ENCODE measurements at places on chromosomes 13 and 19.

DNA sequence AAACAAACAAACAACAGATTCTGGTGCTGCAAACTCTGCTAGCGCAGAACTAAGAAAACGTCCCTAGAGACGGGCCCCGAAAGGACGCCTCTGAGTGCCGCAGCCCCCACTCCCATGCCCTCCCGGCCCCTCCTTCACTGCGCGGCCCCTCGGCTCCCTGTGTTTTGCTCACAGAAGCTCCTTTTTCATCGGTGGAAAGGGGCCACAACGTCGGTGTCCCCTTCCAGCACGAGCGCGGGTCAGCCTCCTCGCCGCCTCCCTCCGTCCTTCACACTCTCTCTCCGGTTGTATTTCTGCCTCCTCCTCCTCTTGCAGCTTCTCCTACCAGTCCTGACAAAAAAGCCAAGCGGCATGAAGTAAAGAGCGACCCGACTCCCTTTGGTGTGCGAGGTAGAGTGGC lies 14.8 kb upstream of the F7 start:
- DNase-seq, result no peak

DNA sequence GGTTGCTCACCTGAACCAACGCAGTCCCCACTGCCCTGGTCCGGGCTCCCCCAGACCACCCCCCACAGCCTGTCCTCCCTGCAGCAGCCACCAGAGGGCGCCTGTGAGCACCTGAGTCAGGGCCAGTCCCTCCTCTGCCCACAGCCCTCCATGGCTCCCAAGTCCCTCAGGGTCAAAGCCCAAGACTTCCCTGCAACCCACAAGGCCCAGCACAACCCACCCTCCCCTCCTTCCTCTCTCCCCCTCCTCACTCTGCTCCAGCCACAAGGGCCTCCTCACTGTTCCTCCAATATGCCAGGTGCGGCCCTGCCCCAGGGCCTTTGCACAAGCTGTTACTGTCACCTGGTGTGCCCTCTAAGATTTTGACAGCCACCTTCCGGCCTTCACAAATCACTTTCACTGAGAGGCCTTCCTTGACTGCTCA lies 10.9 kb downstream of the GNA15 start:
- peak; percentile 54 for DNase-seq

- DNase-seq, result no peak
Measured at GRCh38 chr19:56476651-56477428, at the start of gene ZNF667. Gene ZNF667, minus strand, starts transcription at chr19:56477345. Its CDS starts 14,975 bp downstream, at chr19:56462370.

DNA sequence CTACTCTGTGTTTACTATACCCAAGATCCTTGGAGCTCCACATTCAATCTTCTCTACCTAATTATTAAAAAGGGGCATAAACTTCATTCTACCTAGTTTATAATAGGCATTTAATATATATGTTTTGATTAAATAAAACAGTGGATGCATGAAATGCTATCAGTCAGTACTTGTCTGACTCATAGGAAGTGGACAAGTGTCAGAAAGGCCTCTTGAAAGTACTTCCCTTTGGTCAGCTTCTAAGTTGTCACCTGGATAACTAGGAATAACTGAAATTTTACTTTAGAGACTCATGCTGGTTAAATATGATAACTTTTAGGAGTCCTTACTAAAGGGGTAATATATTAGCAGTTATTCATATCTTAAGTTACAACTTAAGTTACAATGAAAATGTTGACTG lies 329.8 kb downstream of the KLF5 start:
- no peak for DNase-seq

DNA sequence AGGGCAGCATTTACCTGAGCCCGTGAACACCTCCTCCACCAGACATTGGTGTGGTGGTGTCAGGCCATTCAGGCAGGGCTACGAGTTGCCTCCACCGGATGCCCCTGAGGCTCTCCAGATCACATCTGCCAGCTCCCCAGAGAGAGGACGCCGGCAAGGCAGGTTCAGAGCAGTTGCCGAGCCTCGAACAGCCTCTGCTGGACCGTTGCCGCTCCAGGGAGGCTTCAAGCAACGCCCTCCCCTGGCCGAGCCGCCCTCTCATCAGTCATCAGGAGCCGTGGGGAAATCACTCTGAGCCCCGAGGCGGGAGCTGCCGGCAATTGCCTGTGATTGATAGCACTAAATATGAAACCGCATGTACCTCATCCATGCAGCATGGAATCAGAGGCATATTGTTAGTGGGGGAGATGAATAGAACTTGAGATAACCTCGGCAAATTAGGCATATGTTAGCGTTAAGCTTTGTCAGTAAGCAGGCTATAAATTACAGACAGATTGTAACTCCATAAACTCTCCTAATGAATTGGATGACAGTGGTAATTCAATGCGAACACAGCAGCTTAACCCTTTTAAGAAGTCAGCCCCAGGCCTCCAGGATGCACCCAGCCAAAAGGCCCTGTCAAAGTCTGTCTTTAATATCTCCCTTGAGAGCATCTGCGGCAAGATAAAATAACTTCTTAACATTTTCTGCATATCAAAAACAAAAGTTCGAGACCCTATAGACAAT lies 29.8 kb upstream of the SPACA7 start:
- no peak for DNase-seq

GRCh38 chr19:32203161-32203560 lies 142.2 kb upstream of the ZNF507 start:
- DNase-seq, result no peak

- DNase-seq, result no peak
Measured at GRCh38 chr19:7953060-7953459, 9.6 kb upstream of the TIMM44 start.

GRCh38 chr19:41745756-41746155 lies 9.6 kb upstream of the CEACAM6 start:
- DNase-seq, result no peak

DNA sequence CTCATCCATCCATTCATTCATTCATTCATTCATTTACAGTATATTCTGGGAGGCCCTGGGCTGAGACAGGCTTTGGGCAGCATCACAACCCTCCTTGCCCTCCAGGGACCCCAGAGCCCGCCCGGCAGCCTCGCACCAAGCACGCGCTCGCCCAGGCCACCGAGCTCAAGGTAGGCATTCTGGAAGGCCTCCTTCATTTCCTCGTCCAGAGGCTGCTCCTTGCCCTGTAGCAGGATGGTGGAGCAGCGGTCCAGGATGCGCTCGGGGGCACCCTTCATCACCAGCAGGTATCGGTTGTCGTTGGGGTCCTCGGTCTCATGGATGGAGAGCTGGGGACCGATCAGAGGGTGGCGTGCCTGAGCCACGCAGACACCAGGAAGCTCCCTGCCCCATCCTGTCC lies 15.6 kb downstream of the ATP1A3 start:
- DNase-seq, result no peak

DNA sequence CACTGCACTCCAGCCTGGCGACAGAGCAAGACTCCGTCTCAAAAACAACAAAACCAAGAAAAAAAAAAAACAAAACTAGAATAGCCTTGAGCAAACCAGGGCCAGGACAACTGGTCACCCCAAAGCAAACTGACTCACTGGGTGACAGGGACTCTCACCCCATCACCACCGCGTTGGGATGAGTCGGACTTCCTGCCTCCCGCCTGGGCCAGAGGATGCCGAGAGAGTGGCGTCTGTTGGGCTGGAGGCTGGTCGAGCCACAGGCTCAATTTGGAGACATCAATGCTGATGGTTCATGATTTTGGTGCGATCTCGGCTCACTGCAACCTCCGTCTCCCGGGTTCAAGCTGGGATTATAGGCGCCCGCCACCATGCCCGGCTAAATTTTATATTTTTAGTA lies 11.6 kb downstream of the TMPRSS9 start:
- DNase-seq, result no peak

- no peak for DNase-seq
Measured at GRCh38 chr13:75038393-75039113, 443.4 kb downstream of the TBC1D4 start.

Data from stimulated activated CD8-positive, alpha-beta memory T cell treated with anti-CD3 and anti-CD28 coated beads, Interleukin-4, amount 100 ng/mL, for 1 hour (primary cell).